ENCODE measurements at places on chromosomes 12 and 14.

DNA sequence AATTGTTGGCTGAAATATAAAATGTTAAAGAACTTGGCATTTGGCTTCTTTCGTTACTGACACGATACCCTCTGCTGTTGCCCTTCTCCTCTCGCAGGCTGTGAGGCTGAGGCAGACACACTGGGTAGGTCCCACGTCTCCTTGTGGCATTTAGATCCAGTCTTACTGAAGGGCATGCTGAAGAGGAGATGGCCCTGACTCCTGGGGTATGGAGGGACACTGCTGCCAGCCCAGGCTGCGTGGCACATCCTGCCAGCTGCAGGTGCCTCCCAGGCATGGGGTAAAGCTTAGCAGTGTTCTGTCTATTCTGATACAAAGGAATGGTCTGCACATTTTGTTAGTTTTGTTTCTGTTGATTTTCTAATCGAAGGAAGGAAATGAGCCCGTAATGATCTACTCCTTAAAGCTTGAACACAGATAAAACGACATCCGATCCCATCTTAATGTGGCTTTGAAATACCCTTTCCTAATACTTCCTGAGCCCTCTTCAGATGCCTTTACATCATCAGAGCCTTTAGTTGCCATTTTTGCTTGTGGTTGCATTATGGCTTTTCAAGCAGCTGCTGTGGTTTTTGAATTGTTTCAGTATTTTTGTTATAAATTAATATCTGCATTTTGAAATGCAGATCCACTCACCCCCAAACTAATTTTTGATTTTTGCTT, 61.1 kb downstream of the WDR20 start:
- DNase-seq = peak; percentile 24

DNA sequence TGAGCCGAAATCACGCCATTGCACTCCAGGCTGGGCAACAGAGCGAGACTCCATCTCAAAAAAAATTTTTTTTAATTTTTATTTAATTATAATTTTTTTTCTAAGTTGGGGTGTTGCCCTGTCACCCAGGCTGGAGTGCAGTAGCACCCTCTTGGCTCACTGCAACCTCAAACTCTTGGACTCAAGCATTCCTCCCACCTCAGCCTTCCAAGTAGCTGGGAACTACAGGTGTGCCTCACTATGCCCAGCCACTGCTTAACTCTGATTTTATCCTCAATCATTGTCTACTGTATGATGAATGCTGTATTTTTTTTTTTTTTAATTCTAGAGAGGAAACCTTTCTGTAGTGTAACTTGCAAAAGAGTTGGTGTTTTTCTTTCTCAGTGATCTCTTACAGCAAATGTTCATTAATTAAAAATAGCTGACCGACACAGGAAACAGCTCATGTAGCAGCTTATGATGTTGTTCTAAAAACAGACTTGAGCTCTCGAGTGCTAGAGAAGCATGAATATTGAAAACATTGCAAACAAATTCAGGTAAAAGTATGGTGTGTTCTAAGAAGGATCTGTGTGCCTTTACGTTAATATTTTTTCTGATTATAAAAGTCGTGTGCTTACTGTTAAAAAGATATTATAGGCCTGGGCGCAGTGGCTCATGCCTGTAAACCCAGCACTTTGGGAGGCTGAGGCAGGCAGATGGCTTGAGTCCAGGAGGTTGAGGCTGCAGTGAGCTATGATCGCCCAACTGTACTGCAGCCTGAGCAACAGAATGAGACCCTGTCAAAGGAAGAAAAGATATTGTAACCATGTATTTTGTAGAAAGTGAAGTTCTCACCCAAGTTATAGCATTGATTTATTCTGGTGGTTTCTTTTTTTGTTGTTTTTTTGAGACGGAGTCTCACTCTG, 68.9 kb downstream of the FGD4 start:
- no peak for DNase-seq

DNA sequence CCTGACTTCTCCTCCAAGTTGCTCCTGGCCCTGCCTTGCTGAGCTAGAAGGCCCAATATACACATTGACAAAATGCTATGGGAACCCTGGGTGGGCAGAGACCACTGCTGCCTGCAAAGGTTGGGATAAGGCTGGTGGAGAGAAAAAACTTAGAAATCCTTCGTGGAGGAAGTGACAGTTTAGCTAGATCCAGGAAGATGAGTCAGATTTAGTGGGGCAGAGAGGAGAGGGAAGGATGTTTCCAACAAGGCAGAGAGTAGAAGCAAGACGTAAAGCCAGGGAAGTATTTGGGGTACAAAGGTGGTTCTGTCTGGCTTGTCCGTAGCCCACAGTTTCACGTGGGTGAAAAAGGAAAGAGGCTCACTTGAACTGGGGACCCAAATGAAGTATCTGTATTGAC, 69.0 kb upstream of the CLMN start:
- no peak for DNase-seq

- no peak for DNase-seq
These were observed 46.3 kb upstream of the KICS2 start for GRCh38 chr12:64268409-64268808.

DNA sequence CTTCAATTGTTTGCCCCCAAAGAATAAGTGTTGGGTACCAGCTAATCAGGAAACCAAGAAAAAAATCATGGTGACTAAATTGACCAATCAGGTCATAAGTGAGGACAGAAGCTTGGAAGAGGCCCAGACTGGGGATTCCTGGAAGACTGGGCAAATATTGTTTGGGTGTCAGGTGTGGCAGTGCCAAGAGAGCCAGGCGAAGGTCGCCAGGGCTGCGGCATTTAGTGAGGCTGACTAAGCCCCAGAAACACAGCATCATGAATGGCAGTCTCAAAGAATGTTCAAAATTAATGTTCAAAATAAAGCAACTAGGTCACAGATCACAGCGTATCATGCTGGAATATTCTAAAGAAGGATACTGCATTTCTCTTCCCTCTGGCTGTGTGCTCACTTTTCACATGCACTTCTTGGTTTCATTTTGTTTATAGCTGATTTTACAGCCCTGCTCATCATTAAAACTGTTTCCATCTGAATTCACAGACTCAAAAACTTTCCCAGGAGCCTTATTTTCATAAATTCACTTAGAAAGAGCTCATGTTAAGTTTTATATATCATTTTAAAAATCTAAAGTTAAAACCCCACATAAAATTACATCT, 85.3 kb upstream of the OVCH1 start:
- DNase-seq = no peak

GRCh38 chr14:86770186-86770585, 1222.8 kb downstream of the GALC start:
- no peak for DNase-seq

DNA sequence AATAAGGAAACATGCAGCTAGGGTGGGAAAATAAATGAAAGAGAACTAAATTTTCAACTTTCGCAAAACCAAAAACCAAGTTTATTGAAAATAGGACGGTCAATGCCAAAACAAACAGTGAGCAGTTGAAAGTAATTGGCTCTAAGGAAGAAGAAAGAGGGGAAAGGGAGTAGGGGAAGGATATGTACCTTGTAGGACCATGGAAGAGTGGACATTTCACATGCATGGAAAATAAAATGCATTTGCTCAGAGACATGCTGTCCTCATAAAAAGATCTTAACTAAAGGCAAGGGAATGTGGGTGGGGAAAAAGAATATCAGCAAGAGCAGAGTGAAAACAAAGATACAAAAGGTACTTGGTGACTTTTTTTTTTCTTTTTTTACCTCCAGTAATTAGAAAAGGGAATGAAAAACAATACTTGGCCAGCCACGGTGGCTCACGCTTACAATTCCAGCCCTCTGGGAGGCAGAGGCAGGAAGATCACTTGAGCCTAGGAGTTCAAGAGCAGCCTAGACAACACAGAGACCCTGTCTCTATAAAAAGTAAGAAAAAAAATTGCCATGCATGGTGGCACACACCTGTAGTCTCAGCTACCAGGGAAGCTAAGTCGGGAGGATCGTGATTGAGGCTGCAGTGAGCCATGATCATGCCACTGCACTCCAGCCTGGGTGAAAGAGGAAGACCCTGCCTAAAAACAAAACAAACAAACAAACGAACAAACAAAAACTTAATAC, 6.6 kb downstream of the TXNDC16 start:
- no peak for DNase-seq

DNA sequence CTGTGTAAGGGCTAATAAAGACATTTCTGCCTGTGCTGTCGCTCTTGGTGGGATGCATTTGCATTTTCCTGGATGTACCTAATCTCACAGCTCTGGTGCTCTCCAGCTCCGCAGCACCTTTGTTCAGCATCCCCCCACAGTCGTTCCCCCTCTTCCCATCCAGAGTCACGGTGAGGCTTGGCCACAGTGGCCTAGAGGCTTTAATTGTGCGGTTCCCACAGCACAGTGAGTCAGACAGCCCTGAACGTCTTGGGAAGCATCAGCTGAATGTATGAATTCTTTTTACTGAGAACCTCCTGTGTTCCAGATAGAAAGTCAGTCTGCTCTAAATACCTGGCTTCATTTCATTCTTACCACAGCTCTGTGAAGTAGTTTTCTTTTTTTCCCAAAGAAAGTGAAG, 28.7 kb downstream of the MLXIP start:
- DNase-seq = no peak

GRCh38 chr14:29446971-29447370, 480.7 kb downstream of the PRKD1 start:
- no peak for DNase-seq

DNA sequence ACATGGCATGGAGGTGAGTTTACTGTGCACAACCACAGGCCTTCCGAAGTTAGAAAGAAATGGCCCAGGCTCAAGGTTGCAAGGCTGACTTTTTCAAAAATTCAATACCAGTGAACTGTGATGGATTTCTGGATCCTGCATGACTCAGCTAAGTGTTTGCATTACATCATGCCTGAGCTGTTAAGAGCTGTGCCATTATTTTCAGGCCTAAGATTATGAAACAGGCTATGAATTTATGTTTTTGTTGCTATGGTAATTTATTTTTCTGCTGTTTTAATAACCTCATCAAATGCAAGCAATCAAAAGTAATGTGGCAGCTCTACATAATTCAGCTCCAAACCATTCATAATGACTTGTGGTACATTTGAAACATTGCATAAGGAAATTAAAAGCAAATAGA, 457.7 kb upstream of the TMEM132C start:
- no peak for DNase-seq

DNA sequence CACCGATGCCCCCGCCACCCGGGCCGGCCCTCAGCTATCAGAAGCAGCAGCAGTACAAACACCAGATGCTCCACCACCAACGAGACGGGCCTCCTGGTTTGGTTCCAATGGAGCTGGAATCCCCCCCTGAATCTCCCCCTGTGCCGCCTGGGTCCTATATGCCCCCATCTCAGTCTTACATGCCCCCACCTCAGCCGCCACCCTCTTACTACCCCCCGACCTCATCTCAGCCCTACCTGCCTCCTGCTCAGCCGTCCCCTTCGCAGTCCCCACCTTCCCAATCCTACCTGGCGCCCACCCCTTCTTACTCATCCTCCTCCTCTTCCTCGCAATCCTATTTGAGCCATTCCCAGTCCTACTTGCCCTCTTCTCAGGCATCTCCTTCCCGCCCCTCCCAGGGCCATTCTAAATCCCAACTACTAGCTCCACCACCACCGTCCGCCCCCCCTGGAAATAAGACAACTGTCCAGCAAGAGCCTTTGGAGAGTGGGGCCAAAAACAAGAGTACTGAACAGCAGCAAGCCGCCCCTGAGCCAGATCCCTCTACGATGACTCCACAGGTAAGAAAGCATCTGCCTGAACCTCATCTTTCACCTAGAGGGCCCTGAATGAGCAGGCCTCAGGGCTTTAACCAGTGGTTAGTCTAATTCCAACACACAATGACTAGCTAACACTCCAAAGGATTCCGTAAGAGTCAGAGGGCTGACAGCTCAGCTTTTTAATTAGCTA, 851 bp downstream of the YLPM1 start:
- peak; percentile 21 for DNase-seq

DNA sequence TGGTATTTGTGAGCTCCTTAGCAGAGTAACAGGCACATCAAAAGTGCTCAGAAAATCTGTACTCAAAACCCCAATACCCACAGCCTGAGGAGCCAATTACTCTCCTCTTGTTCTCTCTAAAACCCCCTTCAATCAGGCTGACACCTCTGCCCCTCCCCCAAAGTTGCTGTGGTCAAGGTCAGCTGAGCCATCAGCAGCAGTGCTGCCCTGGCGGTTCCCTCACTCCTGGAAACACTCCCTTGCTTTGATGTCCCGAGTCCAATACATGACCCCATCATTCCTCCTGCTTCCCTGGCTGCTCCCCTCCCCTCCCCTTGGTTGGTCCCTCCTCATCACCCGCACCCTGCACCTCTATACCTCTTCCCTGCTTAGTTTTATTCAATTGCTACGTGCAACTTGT, 57.2 kb upstream of the C14orf132 start:
- DNase-seq = no peak

- DNase-seq = no peak
These were observed 496.4 kb downstream of the TMTC2 start for GRCh38 chr12:83183132-83183531.

- no peak for DNase-seq
These were observed 31.1 kb upstream of the IFNG-AS1 start for GRCh38 chr12:67958187-67958586.

- DNase-seq = no peak
These were observed 1.5 kb downstream of the CORO1C start for GRCh38 chr12:108729612-108730364.

GRCh38 chr12:58254463-58255100, 313.2 kb downstream of the ATP23 start:
- DNase-seq = no peak

DNA sequence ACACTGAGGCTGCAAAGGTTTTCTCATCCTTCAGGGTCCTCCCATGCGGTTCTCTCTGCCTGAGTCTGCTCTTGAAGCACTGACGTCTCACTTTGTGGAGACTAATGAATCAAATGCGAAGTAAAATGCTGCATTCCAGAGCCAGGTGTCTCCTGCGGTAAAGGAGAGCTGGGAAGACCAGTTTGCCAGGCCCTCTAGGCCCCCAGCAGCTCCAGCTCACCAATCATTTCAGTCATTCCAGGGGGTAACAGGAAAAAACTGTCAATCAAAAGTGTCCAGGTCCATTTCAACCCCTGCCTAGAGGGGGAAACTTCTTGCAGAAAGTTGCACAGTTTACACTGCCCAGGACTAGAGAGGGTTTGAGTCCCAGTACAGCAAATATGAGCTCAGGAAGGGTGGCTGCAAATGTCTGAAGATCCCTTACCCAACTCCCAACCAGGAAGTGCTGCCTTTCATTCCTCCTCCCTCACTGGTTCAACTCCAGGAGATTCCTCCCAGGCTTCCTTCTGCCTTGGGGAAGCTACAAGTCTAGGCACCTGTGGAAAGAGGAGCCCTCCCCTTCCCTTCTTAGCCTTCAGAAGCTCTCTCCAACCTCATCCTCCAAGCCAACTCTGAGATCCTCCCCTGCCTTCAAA, 2.7 kb upstream of the NXPH4 start:
- no peak for DNase-seq

DNA sequence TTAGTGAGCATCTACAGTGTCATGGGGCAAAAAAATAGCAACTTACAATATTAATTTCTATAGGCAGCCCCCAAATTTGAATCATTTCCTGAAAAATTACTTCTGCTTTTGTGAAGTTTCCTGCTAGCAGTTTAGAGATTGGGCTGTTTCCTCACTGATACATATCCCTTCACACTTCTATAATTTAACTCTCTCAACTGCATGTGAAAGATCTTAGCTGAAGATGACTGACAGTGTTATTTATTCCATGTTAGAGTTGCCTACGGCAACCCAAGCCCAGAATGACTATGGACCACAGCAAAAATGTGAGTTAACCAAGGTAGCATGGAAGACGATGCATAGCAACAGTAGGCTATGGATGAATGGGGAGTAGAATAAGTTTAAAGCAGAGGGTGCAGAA, at the start of gene KLRG1:
TSS of gene KLRG1 (plus strand) at position 134 of the 400 bp plus-strand sequence. CDS start at position 224, 90 bp downstream.
- DNase-seq = peak; percentile 49

All from activated CD8-positive, alpha-beta T cell treated with anti-CD3 and anti-CD28 coated beads for 36 hours (primary cell).